ENCODE measurements at places on chromosomes 1 and 21.

GRCh38 chr21:45140346-45140940, 66.1 kb downstream of the ADARB1 start:
- DNase-seq: peak; percentile 47

DNA sequence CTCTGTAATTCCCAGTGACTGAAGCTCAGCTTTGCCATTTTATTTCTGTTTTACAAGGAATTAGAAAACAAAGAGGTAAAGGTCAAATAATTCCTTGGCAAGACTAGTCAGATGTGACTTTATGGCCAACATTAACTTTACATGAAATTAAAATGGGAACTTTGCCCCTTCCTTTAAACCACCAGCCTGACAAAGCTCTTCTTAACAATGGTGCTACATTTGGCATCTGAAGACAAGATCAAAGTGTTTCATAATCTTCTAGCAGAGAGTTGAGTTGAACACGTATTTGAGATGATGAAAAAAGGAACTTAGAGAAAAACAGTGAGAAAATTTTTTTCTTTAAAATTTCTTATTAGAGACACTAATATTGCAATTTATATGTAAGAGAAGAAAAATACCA, 193.8 kb downstream of the AK5 start:
- DNase-seq: no peak

- no peak for DNase-seq
Measured at GRCh38 chr1:21182181-21182731, 5.6 kb upstream of the EIF4G3 start.

DNA sequence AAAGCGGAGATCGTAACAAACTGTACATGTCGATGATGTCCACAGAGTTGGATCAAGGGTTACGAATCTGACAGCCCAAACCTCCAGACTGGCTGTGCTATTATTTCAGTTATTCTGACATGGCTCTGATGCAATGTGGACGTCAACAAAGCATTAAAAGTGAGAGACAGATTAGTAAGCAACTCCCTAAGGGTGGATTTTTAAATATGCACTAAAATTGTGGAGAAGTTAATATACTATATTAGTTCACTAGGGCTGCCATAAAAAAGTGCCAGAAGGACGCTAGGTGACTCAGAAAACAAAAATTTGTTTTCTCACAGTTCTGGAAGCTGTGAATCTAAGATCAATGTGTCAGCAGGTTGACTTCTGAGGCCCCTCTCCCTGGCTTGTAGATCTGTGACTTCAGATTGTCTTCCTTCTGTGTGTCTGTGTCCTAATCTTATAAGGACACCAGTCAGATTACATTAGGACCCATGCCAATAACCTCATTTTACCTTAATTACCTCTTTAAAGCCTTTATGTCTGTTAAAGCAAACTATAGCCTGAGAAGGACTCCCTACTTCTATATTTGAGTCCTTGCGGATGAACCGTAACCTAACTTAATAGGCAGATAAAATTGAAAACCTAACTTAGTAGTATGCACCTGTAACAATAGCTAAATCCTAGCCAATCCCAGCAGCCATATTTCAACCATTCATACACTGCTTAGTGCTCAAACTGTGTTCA, 66.0 kb upstream of the BACH1 start:
- peak; percentile 37 for DNase-seq

DNA sequence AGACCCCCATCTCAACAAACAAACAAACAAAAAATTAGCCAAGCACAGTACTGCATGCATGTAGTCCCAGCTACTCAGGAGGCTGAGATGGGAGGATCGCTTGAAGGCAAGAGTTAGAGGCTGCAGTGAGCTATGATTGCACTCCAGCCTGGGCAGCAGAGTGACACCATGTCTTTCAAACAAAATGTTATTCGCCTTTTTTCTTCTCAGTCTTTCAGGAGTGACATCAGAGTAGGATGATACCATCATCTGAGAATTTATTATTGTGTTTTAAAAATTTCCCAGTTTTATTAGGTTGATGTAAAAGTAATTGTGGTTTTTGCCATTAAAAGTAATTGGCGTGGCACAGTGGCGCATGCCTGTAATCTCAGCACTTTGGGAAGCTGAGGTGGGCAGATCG, 10.8 kb downstream of the PARK7 start:
- DNase-seq: no peak

DNA sequence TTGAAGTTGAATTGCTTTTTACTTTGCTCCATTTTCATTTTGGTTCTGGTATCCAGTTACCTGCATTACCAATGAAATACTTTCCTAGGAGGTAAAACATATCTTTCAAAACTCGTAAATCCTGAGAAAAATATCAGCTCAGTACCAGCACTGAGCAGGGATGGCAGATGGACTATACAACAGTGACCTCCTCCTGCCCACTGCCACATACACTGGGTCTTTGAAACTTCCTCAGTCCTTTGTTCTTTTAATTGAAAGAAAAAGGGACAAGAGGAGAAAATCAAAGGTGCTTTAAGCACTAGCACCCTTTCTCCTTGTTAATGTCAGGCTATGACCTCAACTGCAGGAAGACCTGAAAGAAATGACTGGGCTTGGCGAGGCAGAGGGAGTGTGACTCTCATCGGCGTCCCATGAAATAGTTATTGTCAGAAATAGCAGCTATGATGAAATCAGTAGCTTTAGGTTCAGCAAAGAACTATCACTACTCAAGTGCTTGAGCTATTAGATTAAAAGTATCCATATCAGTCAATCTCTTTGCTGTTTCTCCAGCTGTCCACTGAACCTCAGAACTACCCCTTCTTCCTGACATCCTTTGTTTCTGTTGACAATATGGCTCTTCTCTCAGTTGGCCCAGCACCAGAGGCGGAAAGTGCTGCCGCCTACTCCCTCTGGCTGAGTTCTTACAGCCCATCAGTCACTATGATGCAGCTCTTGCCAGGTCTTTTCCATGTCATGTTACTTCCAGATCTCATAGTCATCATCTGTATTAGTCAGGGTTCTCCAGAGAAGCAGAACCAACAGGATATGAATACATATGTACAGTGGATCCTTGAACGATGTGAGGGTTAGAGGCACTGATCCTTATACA, 207.0 kb upstream of the MAP1LC3C start:
- no peak for DNase-seq

GRCh38 chr1:205976708-205977401, 26.3 kb downstream of the RAB7B start:
- DNase-seq: no peak

DNA sequence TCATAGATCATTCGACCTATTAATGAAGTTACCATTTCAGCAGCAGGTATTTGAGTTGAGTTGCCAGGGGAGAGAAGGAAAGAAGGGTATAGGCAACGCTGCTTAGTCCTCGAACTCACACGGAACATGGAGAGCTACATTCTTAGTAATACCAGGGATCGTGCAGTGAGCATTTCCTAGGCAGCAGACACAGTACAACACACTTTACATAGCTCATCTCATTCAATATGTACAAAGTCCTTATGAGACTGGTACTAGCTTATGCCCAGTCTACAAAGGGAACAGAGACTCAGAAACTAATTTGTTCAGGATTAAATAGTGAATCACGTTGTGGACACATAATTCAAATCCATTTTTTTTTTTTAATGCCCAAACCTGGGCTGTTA, 25.6 kb downstream of the IRF2BP2 start:
- DNase-seq: no peak

GRCh38 chr1:22416555-22417454, 34.8 kb upstream of the ZBTB40 start:
- DNase-seq: peak; percentile 17

GRCh38 chr1:180860535-180860934, 52.2 kb upstream of the KIAA1614 start:
- no peak for DNase-seq

- no peak for DNase-seq
Measured at GRCh38 chr1:239678181-239678580, 291.8 kb downstream of the CHRM3 start.

- DNase-seq: no peak
Measured at GRCh38 chr1:50047916-50048694, 24.4 kb upstream of the AGBL4 start.

DNA sequence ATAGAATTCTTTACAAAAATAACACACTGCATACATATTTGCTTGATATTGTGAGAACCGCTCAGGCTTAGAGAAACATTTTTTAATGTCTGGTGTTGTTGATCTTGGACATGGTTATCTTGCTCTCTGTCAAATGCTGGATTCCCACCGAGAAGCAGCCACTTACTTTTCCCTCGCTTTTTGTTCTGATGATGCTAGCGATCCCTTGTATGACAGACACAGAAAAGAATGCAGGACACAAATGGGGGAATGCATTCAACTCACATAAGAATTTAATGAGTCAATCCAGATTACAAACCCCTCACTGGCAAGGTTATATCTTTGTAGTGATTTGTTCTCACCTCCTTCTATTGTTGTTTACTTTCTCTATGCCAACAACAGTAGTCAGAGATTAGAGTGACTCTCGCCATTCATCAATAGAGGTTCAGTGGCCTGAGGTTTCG, 76.8 kb upstream of the AKT3 start:
- peak; percentile 76 for DNase-seq

DNA sequence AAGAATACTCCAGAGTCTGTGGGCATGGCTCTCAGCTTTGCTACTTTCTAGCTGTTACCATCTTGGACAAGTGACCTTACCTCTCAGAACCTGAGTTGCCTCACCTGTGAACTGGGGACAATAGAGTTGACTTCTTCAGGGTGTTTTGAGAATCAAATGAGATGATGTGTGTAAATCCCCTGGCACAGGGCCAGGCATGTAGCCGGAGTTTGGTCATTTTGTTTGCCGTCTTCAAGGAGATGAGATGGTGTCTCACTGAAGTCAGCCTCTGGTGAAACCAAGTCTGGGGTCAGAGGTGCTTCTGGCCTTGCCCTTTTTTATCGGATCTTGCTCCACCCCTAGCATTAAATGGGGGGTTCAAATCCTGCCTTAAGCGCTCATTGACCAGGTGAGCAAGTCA, 149.2 kb upstream of the TMEM51 start:
- DNase-seq: no peak

GRCh38 chr21:21606041-21606440, 607.8 kb downstream of the NCAM2 start:
- DNase-seq: no peak

DNA sequence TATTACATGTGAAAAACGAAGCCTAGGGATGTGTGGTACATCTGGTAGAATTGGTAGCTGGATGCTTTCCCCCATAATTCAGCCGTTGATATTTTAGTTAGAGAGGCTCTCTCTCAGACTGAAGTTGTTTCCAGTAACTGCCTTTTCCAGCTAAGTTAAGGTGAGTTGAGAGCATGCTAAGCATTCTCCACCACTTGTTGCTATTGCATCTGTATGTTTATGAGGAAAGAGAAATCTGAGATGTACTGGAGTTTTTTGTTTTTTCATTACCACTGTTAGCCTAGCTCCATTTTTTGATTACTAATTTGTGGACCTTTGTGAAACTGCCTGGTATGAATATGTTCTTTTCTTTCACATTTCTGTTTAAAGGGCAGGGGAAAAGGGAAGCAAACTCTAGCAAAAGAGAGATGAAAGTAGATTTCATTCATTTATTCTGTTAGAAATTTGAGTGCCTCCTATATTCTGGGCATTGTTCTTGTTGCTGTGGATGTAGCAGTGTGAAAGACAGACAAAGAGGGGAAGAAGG, 189.9 kb upstream of the CACYBP start:
- DNase-seq: no peak

DNA sequence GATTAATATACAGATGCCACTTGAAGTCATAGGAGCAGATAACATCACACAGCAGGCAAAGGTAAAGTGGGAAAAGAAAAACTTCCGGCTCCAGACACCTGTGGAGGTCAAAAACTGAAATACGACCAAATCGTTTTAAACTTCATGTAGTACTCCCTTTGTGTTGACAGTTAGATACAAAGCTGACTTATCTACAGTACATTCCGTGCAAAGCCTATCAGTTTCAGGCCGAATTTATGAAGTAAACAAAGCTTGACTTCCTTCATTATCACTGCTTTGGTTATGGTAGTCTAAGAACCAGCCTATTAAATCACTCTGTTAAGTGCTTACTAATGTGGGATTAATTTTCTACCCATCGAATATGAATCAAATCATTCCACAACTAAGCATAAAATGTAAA, 156.3 kb downstream of the SMYD3 start:
- DNase-seq: no peak

DNA sequence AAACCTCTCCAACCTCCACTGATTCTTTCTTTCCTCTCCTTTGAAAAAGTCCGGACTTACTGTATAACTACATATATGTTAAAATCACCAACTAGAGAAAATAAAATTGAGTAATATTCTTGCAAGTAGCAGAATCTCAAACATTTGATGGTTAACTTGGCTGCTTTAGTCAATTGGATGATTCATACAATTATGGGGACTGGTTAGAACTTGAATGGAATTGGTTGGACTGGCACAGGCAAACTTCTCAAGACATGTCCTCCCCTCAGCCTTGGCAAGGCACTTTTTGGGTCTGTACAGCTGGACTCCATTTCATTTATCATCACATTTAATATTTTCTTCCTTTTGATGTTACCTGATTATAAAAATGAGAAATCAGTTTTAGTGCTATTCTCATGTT, 6.5 kb downstream of the WLS start:
- no peak for DNase-seq

DNA sequence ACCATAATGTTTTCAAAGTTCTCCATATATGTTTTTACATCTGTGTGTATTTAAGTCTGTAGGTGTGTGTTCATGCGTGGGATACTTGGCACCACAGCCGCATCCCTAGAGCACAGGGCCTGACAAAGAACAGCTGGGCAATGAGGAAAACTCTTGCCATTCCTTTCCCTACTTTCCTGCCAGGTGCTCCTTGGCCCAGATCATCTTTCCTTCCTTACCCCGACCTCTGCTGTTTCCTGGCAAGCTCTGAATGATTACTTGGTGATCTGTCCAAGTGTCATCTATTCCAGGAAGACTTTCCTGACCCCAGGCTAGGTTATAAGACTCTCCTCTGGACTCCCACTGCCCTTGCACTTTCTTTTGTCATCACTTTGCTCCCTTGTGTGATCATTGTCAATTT, 123.6 kb downstream of the ELAVL4 start:
- DNase-seq: no peak

- DNase-seq: no peak
Measured at GRCh38 chr1:5098981-5099385, 444.6 kb downstream of the AJAP1 start.

GRCh38 chr21:15063814-15064575, 805 bp downstream of the NRIP1 start:
- DNase-seq: no peak

GRCh38 chr1:159144571-159144970, 26.8 kb upstream of the CADM3 start:
- no peak for DNase-seq

- no peak for DNase-seq
Measured at GRCh38 chr1:36097693-36098585, 9.2 kb downstream of the ADPRS start.

Measured in SW 1271 (cell line).